ENCODE measurements at places on chromosomes 1 and 21.

DNA sequence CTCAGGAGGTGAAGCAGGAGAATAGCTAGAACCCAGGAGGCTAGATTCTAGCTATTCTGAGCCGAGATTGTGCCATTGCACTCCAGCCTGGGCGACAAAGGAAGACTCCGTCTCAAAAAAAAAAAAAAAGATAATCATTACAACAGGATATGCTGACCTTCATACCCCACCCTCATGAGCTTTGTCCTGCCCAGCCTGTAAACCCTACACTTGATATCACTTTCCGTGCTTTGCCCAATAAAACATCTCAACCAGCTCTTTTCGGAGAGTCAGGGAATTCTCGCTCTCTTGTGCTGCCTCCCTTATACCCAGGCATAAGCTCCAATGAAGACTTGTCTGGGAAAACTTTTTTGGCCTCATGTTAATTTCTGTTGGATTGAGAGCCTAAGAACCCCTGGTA, 1.5 kb upstream of the TRNAU1AP start:
- no peak for DNase-seq

- no peak for DNase-seq
Measured at GRCh38 chr21:43376478-43376882, 50.5 kb downstream of the SIK1 start.

DNA sequence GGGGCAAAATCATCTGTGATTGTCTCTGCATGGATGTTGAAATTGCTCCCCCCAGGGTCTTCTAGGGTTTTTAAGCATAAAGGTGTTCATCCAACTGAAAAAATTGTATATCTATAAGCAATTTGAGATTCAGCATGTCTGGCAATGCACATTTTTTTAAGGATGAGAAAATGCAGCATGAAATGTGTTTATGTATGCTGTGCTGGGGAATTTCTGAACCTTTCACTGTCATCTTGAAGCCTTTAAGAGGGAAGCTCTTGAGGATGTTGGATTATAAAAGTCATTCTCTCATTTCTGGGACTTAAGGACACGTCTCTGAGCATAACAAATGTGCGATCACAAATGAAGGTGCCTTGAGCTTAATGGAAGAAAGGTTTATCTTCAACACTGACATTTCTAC, 9.4 kb downstream of the OVAAL start:
- no peak for DNase-seq

DNA sequence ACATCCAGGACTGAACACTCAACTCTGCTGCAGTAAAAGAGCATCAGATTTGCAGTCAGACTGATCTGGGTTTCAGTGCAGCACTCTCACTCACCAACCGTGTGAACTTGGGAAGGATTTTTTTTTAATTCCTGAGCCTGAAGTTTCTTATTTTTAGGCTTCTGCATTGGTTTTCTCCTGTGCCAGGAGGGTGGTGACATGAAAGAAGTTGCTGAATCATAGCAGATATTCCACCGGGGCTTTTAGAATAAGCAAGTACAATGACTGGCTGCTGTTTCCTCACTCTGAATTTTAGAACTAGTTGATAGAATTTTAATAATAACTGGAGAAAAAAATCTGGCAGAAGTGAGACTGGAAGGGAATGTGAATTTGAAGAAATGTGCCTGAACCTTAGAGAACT, 11.6 kb downstream of the ADAM30 start:
- no peak for DNase-seq

GRCh38 chr1:152997901-152998300, 3.6 kb upstream of the SPRR3 start:
- DNase-seq, result no peak

DNA sequence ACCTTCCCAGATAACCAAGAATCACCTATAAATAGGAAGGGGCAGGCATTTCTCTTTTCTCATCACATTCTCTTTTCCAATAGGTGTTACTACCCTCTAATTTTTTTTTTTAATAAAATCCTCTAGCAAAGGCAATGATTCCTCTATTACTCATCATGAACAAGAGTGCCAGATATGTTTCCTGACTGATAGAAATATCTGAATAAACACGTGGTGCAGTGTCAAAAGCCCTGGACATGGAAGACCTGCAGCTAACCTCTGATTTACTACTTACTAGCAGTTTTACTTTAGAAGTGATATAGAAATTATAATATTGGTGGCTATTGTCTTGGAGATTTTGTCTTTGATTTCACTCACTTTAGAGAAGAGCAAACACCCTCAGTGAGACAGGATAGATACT, 194.6 kb upstream of the SAMSN1 start:
- DNase-seq, result no peak

GRCh38 chr1:176391621-176392020, 71.4 kb upstream of the PAPPA2 start:
- no peak for DNase-seq

- no peak for DNase-seq
Measured at GRCh38 chr1:239810061-239810481, 281.6 kb upstream of the FMN2 start.

GRCh38 chr1:25926731-25927496, 20.7 kb upstream of the STMN1 start:
- no peak for DNase-seq

- DNase-seq, result no peak
Measured at GRCh38 chr1:226974544-226975258, 34.6 kb downstream of the COQ8A start.

All from GM12865 (cell line).